Brain microvascular endothelial cell (primary cell): ENCODE measurements at places on chromosomes 11 and 22.

DNA sequence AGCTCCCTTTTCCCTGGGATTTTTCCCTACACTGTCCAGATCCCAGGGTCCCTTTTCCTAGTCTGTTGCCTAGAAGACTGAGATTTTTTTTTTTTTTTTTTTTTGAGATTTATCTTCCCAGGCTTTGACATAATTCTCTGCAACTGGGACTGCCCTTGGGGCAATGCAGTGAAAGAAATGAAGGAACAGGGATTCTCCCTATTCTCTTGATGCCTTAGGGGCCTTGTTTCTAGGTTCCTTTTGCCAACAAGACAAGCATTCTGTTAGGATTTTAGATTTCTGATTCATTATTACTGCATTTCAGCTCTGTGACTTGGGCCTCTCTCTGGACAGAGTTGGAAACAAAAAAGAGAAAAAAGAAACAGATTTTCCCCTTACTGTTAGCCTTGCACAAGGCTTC, 47.3 kb downstream of the QSER1 start:
- DNase-seq: no peak

GRCh38 chr11:116173941-116174911, 598.6 kb downstream of the BUD13 start:
- no peak for DNase-seq

DNA sequence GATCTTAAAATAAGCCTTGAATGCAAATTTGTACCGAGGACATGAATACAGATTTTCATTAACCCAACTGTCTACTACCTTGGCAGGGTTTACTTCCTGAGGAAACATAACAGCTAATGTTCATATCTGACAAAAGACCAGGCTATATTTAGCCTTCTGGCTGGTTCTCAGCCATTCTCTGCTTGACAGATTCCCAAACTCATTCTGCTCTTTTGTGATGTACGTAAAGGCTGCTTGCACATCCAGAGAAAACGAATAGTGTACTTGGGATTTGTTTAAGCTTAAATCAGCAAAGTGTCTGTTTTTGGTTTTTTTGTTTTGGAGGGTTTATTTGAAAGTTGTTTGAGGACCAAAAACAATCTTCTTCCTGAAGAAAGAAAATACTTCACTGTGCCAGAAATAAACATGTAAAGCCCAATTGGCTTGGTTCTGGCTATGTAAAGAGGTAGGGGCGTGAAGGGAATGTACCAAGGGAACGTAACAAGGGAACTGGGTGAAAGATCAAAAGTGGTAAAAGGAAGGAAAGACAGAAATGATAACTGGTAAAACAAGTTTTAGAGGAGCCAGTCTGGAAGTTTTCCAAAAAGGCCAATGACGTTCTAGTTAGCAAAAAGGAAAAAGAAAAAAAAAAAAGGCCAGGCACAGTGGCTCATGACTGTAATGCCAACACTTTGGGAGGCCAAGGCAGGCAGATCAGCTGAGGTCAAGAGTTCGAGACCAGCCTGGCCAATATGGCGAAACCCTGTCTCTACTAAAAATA, 21.4 kb upstream of the CRTAM start:
- no peak for DNase-seq

GRCh38 chr11:12193515-12194336, 83.3 kb downstream of the MICAL2 start:
- no peak for DNase-seq

- no peak for DNase-seq
These were observed 192.0 kb downstream of the BUD13 start for GRCh38 chr11:116580799-116581198.

DNA sequence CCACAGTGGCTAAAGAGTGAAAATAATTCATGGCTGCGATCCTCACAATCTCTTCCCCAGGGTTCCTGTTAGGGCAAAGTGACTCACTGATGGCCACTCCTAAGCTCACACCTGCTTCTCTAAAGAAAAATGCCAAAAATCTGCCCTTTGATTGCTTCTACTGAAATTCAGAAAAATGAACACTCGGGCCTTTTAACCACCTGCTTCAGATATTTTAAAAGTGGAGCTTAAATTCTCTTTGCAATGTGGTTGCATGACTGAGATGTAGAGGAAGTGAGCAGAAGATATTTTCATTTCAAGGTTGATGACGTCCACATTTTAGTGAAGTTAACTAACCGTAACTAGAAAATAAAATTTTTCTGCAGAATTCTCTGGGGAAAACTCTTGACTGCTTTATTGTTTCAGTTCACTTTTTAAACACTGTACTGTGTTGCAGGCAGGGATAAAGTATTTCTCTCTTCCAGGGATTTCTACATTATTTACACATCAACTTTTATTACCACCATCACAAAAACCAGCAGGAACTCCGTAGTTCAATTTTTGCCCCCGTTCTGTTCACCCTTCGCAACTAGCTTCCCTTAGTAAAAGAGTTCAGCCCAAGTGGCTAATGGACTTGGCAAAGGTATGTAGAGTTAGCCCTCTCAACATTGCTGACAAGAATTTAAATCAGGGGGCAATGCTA, 8.5 kb downstream of the RAB30 start:
- no peak for DNase-seq

DNA sequence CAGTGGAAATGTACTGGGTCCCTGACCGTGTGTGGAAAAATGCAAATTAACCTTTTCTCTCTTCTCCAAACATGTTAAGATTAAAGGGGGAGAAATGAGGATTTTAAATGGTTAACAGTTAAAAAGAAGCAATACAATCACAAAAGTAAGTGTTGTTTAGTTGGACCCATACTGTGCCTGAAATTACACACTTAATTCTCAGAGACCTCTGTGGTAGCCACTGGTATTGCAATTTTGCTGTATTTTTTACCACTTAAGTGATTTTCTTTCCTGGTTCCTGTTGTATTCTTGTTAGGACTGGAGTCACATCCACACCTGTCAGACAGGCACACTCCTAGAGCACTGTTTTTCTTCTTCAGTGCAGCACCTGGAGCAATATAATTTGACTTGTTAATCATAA, 179.6 kb upstream of the PDGFD start:
- DNase-seq: no peak

DNA sequence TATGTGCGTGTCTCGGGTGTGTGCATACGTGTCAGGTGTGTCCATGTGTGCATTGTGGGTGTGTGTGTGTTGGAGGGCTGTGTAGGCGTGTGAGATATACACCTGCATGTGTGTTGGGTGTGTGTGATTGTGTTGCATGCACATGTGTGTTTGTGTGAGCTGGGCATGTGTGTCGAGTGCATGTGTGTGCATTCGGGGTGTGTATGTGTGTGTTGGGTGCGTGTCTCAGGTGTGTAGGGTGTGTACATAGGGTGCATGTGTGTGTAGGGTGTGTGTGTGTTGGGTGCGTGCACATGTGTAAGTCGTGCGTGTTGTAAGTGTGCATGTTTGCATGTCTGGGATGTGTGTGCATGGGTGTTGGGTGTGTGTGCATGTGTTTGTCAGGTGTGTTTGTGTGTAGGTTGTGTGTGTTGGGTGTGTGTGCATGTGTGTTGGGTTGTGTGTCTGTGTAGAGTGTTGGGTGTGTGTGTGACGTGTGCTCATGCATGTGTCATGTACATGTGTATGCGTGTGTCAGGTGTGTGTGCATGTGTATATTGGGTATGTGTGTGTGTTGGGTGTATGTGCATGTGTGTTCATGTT, 4.1 kb downstream of the MUC6 start:
- DNase-seq: no peak

DNA sequence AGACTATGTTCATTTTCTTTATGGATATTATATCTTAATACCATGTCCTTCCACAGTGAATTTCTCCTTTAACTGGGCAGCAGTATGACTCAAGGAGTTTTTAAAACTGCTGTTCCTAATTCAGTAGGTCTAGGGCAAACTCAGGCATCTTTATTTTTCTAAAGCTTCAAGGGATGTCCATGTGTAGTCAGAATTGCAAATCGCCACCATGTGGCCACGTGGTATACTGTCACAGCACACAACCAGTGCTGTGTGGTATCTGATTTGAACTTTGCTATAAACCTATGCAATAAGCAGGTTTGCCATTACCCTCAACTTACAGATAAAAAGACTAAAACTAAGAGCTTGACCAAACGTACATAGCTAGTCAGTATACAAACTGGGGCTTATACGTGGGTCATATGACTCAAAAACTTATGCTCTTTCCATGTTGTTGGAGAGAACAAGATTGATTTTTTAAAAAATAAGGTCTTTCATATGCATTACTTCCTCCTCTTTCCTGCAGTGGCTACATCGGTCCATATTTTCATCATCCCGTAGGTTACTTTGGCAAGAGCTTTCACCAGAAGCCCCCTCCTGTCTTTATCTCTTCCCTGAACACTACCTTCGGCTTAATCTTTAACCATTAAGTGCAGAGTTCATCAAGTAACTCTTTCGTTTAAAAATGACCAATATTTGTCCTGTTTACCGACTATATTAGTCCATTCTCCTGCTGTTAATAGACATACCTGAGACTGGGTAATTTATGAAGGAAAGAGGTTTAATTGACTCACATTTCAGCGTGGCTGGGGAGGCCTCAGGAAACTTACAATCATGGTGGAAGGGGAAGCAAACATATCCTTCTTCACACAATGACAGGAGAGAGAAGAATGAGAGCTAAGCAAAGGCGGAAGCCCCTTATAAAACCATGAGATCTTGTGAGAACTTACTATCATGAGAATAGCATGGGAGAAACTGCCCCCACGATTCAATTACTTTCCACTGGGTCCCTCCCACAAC, 8.0 kb upstream of the HTATIP2 start:
- DNase-seq: peak; percentile 60

DNA sequence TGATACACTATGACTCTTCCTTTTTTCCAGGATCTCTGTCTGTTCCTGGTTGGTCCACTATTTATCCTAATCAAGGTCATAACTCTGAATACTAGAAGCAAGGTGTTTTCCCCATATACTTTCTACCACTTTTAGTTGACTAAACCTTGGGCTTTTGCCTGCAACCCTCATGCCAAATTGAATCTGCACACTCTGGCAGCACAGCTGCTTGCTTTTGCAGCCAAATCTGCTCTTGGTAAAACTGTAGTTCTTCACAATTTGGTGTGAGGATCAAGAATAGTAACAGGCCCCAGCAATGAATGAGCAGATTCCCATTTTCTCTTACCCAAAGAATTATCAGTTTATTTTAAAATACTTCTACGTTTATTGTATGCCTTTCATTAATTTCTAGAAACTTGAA, 586.5 kb upstream of the CNTN5 start:
- no peak for DNase-seq

- no peak for DNase-seq
These were observed 91.7 kb downstream of the PDE2A start for GRCh38 chr11:72582206-72583176.

DNA sequence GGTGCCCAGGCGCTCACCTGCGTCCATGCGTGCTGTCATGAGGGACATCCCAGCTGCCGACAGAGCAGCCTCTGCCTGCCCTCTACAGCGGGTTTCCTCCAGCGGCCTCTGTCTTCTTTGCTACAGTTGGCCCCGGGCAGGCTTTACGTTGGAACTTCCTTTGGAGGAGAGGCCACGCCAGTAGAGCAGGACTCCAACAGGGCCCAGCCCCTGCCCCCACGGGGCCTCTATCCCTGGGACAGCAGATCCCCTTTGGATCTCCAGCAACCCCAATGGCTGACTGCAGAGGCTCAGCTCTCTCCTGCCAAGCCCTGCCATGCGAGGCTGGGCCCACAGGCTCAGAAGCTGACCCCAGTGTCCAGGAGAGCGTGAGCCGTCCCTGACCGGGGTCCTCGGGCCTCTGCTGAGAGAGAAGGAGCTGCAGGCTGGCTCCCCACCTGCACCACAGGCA, 12.1 kb downstream of the TRPM5 start:
- DNase-seq: no peak

- no peak for DNase-seq
These were observed 2.8 kb downstream of the GRK3 start for GRCh38 chr22:25567251-25567675.

DNA sequence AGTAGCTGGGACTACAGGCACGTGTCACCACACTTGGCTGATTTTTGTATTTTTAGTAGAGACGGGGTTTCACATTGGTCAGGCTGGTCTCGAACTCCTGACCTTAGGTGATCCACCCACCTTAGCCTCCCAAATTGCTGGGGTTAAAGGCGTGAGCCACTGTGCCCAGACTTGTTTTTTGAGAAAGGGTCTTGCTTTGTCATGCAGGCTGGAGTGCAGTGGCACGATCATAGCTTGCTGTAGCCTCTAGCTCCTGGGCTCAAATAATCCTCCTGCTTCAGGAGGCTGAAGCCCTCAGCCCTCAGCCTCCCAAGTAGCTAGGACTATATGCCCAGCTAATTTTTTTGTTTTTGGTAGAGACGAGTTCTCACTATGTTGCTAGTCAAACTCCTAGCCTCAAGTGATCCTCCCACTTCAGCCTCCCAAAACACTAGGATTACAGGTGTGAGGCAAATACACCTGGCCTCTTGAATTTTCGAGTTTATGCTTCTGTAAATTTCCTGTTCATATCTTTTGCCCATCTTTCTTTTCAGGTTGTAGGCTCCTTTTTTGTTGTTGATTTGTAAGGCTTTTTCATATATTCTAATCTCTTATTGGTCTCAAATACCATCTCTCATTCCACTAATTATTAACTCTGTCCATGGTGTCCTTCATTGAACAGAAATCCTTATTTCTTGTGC, 3.4 kb upstream of the RBM4B start:
- no peak for DNase-seq

DNA sequence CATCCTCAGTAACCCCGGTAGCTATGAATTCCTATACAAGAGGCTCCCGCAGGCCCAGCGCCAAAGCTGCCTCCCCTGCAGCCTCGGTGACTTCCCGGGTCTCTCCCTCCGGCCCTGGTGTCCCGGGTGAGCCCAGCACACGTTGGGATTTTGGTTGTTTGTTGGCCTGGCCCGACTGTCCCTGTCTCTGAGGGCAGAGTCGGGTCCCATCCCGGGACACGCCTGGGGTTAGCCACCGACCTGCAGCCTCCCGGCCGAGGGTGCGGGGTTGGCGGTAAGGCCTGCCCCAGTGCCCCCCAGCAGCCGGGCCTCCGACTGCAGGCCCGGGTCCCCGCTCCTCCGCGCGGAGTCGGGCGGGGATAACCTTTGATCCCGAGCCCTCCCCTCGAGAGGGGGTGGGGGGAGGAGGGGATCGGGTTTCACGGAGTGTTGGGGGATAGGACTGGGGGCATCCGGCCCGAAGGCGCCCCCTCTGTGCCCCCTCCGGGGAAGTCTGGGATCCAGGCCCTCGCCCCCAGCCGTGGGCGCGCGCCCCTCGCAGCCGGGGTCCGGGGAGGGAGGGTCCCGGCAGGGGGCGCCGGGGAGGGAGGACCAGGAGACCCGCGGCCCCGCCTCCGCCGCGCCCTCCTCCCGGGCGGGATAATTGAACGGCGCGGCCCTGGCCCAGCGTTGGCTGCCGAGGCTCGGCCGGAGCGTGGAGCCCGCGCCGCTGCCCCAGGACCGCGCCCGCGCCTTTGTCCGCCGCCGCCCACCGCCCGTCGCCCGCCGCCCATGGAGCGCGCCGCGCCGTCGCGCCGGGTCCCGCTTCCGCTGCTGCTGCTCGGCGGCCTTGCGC, at the start of gene FBLN1:
TSS of gene FBLN1 (plus strand) at position 669 of the 835 bp plus-strand sequence. CDS start at position 772, 103 bp downstream.
- DNase-seq: no peak

DNA sequence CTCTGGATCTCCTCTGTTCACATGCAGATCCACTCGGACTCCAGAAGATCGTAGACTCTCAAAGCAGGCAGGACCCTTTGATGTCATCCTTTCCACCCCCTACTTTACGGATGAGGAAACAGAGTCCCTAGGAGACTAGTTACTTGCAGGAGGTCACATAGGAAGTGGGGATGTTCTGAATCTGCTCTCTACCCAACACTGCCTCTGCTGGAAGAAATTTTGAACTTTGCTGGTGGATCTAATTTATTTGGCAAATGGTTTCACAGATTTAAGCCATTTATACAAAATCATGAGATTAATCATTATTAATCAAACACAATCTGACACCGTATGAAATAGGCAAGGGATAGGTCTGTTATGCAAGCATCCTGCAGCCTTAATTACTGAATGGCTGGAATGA, 55.0 kb upstream of the USP47 start:
- peak; percentile 33 for DNase-seq
